ENCODE measurements at places on chromosomes 5 and 9. TPM values are rescaled to one million over a fixed set of nuclear protein-coding genes. Genes with fewer than 3 reads are reported as not detected.

DNA sequence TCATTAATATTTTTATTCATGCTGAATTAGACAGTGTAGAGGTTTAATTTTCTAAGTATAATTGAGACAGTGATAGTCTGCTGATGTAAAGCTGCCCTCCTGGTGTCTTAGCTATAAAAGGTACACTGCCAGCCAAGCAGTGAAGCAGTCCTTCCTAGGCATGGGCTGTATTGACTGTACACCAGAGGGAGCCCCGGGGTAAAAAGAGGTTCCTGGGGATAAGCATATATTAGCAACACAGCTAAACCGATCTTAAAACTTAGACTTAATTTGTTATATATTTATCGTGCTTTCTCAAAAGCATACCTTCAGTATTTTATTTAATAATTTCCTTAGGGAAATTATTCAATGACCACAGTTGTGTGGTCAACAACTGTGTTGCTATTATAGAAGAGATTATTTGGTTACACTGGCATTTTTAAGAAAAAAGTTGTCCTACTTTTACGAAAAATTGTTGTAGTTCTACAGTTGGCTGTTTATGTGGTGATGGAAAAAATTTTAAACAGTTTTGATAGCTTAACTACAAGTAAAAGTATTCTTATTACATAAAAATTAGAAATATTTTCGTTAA, 68.8 kb downstream of the ELL2 start:
- no peak for DNase-seq

DNA sequence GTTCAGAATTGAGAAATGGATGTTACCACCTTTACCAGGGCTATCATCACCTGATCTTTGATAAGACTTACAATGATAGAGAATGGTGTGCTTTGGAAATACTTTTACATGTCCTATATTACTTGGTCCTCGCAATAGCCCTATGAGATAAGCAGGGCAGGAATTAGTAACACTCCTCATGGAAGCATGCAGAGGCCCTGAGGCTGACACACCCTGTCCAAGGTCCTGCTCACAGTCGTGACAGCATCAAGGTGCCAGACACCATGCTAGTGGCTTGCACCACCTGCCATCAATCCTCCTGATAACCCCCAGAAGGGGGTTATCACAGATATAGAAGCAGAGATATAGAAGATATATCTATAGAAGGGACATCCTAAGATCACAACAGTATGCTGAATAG, 216.8 kb upstream of the TBC1D2 start:
- no peak for DNase-seq

DNA sequence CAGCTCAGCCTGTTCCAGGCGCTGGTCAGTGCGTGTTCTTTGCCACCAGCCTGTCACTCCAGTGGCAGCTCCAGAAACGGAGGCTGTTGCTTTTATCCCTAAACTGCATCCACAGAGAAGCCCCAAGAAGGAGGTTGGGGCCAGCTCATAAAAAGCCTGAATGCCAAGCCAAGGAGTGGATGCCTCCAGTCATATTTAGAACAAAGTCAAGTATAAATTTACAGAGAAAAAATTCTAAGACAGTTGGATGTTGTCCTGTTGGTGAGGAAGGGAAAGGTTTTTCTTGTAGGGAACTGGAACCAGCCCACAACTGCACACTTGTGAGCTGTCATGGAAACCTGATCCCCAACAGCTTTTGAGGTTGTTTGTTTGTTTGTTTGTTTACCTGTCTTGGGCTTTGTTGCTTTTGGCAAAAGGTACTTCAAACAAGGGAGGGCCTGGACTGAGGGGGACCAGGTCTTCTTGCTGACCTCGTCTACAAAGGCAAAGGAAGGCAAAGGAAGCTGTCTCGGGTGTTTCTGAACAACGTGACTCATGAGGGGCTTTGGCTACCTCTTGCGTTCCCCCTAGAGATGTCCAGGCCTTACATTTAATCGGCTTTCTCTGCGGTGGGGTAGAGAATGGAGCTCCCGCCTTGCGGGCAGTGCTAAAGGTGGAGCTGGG, 36.7 kb downstream of the OLFML2A start:
- no peak for DNase-seq

GRCh38 chr9:29968831-29969230, 2395.6 kb upstream of the C9orf72 start:
- no peak for DNase-seq

DNA sequence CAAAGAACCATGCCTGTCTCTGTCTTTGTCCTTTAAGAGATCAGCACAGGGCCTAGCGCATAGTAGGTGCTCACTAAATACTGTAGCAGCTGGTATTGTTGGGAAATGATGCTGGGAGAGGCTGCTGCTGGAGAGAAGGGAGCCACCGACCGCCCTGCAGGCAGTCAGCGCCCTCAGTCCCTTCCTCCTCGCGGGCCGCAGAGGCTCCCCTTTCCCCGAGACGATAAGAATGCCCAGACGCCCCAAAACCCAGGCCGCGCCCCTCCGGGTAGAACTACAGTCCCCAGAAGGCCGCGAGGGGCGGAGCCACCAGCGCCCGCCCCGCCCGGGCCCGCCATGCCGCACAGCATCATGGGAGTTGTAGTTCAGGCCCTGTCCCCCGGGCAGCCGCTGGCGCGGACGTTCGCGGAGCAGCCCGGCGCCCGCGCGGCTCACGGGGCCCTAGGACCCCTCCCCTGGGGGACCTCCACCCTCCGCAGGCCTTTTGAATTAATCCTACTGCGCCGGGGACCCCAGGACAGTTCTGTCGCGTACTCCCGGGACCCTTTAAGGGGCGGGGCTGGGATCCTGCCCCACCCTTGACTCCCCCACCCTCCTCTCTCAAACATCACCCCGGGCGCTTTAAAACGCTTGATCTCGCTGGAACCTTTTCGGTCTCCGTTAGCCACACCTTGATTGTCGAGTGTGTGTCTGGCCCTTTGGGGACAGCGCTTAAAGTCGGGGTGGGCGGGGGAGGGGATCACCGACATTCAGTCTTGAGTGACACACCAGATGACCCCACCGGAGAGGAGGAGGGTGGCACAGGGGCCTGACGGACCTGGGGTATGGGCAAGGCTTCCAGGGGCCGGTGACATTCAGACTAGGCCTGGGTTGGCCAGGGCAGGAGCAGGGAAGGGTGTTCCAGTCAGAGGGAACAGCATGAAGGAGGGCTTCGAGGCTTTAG, 24.8 kb upstream of the IER5L start:
- DNase-seq, result peak; percentile 93

DNA sequence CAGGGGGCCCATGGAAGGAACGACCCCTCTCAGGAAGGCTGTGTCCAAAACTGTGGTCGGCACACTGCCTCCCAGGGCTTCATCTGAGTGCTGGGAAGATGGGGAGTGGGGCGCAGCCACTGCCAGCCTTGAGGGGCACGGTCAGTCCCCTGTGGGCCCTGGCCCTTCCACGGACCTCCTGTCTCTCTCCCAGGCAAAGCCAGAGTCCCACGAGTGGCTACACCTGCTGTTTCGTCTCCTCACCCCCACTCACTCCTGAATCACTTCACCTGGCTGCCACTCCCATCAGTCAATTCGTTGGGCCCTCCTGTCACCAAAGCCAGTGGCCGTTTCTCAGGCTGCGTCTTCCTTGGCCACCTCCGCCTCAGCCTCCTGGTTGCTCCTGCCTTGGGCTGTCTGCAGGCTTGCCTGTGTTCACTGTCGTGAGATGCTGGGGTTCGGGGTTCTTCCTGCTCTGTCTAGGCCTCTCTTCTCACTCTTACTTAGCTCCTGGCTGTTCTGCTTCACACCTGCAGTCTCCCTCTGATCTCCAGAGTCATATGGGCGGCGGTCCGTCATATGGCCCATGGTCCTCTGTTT, 58.8 kb upstream of the RNF130 start:
- no peak for DNase-seq

- no peak for DNase-seq
Observed at GRCh38 chr5:154871734-154872133, 13.3 kb downstream of the CNOT8 start.

DNA sequence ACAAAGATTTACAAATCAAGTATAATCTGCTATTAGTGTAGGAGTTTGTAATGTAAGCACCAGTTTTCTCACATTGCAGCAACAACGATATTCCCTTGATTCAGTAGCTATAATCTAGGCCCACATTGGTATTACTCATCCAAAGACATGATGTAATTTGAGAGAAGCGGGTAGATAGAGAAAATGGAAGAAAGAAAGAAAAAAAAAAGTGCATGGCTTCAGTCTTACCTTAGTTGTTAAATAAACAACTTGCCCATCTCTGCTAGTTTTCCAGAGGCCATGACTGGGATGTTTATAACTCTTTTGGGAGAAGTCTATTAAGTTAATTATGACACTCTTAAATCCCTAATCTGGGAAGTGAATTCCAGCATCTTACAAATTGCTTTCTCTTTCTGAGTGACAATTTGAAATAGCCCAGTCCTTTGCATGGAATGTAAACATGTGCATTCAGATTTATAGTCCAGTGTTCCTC, 2.8 kb downstream of the MELK start:
- DNase-seq, result no peak

DNA sequence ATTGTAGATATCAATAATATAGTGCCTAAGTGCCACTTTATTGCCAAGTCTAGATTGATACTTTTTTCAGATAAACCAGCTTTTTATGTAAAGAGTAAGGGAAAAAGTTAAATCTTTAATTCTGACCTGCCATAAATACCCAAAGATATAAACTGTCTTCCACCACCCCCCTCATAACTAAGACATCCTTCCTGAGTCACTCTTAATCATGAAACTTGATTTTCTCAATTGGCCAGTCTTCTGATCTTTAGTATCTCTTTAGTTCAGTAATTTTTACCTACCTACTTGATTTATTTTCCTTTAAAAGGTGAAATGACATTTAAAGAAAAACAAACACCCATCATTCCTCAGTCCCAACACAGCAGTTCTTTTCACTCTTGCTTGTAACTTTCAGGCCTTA, 21.8 kb downstream of the C5orf22 start:
- DNase-seq, result no peak

- no peak for DNase-seq
Observed at GRCh38 chr5:98121036-98121936, 652.2 kb upstream of the RGMB start.

DNA sequence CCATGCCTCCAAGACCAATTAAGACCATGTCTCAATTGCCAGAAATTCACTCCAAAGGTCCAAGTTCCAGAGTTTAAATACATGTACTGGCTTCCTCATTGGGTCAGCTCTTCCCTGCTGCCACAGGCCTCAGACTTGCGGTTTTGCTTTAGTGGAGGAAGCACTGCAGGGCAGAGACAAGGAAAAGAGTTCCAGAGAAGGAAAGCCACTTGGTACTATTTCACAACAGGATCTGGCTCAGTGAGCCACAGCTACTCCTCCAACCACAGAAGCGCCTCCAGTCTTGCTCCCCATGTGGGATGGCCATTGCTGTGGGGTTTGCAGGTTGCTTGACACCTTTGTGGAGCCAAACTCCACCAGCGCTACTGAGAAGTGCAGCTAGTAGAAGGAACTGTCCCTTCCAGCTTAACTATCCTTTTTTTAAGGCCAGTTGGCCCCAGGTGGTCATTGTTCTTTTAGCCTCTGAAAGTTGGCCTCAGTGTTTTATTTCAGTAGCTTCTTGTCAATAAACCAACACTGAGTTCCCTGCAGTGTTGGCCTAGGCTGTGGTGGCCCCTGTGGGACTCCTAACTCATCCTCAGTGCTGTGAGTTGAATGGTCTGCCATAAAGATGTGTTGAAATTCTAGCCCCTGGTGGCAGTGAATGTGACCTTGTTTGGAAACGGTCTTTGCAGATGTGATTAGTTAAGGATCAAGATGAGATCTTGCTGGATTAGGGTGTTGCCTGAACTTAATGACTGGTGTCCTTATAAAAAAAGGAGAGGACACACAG, 93.7 kb upstream of the DAP start:
- no peak for DNase-seq

DNA sequence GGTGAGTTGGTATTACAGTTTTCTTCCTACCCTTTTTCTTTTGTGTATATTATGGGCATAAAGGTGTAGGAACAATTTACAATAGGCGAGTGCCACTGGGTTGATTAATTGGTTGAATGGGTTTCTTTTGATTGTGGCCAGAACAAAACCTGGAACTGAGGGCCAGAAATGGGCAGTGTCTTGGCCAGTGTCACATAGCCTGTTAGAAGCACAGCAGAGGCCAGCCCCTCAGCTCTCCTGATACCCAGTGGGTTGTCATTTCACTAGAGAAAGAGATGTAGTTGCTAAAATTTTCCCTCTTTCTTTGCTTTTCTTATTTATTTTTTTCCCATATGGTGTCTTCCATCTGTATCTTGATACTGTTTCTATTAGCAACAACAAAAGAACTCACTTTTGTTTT, 38.8 kb upstream of the SEMA6A start:
- no peak for DNase-seq

DNA sequence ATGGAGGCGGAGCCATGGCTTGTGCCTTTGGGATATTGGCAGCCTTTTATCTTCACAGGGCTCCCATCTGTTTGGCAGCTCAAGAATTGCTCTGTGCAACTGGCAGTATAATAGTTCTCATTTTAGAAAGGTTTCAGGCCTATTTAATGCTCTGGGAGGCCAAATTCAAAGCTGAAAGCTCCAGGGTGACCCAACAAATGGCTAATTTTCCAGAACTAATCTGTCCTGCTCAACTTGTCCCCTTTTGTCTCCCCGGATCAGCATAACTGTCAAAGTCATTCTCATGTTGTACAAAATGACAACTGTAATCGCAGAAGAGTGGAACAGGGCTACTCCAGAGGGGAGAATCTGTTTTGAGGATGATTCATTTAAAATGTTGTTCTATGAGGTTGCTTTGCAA, 52.6 kb upstream of the CXCL14 start:
- DNase-seq, result no peak

GRCh38 chr5:173794901-173795416, 93.2 kb upstream of the CPEB4 start:
- DNase-seq, result no peak

DNA sequence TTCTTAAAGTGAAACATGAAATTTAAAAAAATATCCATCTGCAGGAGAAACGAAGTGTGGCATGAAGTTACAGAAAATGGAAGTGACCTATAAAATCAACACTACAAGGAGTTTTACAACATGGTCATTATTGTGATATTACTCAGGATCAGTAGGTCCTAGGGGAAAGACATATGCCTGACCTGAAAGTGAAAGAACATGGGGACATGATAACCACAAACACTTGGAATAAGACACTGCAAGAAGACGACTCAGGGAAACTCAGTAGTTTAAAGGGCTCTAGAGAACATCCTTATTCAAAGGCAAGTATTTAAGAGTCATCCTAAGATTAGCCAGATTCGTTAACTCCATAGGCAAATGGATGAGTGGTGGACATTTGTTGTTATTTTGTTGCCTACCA, 19.9 kb upstream of the LPAR1 start:
- no peak for DNase-seq

Gene SLCO6A1
- not detected for polyA plus RNA-seq

Gene IPO11
- 12.1 TPM for polyA plus RNA-seq

Gene C5orf46
- polyA plus RNA-seq, result not detected

Gene SLC27A4
- polyA plus RNA-seq, result 45.1 TPM

Gene C9orf153
- polyA plus RNA-seq, result not detected

Gene NTNG2
- not detected for polyA plus RNA-seq

Gene LRRC14B
- not detected for polyA plus RNA-seq

Gene HMGCR
- 10.6 TPM for polyA plus RNA-seq

Gene ALDH1A1
- polyA plus RNA-seq, result 52.6 TPM

Gene C1QTNF2
- not detected for polyA plus RNA-seq

Gene MYMK
- polyA plus RNA-seq, result not detected

Gene SLC31A2
- 10.8 TPM for polyA plus RNA-seq

Gene CFAP90
- 0.04 TPM for polyA plus RNA-seq
